ENCODE measurements at places on chromosomes 6 and 20.

DNA sequence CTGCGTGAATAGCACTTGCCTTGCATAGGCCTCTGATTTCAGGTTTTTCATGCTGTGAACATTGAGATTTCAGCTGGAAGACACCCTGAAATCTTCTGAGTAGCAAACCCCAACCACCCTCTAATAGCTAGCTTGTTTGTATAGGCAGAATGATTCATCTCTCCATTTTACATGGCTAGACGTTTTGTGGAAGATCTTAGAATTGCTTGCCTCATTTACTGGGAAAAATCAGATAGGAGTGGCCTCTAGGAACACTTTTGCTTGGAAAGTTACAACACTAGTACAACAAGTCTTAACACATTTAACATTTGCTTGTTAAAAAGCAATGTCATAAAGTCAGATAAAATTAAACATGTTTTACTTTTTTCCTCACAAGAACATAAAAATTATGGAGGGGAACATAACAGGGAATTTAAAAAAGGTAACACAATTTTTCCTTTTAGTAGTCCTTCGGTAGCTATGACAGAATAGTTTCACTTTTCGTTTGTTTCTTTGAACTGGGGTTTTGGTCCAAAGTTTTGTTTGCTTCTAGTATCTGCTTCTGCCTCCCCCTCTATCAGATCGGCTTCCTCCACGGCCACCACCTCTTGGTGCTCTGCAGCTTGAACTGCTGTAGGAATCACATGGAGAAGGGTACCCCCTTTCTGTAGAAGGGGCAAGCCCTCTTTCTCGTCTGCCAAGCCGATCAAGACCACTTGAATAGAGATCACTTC lies 102.2 kb upstream of the PTCHD4 start:
- DNase-seq: no peak

DNA sequence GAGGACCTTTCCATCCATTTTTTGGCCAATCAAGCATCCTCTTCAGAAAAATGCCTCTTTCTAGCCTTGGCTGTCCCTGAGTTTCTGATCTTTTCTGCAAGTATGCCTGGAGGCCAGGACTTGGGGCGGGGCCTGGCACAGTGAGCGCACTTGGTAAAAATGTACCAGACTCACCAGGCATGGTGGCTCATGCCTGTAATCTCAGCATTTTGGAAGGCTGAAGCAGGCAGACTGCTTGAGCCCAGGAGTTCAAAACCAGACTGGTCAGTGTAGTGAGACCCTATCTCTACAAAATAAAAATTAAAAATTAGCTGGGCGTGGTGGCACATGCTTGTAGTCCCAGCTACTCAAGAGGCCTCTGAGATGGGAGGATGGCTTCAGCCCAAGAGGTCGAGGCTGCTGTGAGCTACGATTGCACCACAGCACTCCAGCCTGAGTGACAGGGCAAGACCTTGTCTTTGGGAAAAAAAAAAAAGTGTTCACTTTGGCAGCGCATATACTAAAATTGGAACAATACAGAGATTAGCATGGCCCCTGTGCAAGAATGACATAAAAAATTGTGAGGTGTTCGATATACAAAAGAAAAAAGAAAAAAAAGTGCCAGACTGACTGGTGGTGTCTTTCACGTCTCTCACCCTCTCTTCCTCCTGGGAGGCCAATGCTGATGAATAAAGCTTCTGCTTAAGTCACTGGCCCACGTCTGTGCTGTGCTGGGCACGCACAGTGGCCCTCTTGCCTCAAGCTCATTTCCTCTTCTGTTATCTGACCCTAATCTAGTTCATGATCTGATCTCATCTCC lies 18.1 kb upstream of the SLC9A8 start:
- no peak for DNase-seq

DNA sequence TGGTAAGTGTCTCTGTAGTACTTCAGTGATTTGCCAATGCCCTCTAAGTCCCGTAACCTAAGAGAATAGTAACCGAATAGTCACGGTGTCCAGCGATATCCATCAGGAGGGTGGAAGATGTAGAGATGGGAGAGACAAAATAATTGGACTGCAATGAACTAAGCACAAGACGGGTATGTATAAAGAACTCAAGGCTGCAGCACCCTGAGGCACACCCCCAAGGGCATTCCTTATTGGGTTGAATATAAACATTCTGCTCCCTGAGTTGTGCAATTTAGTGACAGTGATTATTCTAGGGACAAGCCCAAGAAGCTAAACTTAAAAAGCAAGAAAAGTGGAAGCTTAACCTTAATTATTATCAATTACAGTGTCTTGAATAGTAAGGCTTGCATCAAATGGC lies 14.6 kb downstream of the DST start:
- DNase-seq: no peak

- DNase-seq: no peak
Measured at GRCh38 chr6:98516866-98517265, 317.5 kb upstream of the POU3F2 start.

DNA sequence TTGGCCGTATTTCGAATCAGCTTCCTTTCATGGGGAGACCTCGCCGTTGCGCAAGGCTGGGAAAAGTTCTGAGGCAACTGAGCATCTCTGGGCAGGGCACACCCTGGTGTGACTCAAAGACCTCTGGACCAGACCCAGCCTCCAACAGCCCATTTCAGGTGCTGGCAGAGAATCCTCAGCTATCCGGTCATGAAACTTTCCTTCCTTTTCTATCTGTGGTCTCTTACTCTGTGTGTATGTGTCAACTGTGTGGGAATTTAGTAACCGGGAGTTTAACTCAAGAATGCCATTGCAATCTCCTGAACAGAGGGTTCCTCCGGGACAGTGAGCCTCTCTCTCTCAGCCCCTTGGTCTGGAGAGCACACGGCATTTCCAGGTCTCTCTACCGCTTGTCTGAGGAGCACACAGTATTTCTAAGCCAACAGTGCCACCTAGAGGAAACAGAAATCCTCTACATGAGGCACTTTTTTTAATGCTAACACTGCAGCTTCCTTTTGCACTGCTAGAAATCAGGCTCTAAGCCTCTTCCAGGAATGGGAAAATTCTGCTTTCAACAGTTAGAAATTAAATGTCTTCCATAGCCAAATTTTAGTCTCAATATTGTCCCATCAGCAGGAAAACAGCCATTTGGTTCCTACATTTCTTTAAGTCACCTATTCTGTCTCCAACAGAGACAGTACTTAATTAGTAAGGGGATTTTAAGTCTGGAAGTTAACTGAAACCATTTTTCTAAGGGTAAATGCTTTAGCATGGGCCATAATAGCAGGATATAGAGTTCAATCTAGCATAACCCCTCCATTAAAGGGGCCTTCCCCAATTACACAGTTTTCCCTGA lies 32.7 kb downstream of the PLN start:
- peak; percentile 60 for DNase-seq

- DNase-seq: no peak
Measured at GRCh38 chr6:168721571-168721970, 280.6 kb downstream of the SMOC2 start.

DNA sequence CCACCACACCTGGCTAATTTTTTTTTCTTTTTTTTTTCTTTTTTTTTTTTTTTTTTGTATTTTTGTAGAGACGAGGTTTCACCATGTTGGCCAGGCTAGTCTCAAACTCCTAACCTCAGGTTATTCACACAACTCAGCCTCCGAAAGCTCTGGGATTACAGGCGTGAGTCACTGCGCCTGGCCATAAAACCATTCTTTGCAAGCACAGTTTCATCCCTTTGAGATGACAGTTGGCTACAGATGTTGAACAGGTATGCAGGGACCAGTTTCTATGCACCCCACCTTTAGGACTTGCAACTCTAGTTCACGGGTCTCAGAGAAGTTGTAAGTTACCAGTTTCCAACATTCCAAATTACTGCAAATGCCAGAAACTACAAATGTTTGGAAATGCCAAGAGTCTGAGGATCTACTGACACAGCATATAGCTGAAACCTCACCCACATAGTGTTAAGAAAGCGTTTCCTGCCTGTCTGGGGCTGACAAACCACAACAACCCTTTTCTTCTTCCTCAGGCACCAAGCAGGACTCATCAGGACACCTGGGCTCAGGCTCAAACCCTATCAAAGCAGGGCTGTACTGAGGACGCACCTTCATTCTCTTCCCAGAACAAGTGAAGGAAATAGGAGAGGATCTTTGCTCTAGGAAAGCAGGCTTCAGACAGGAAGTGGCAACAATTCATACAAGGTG lies 22.9 kb downstream of the ARHGAP18 start:
- DNase-seq: no peak

- DNase-seq: no peak
Measured at GRCh38 chr20:45835329-45835765, 1.7 kb downstream of the SNX21 start.

GRCh38 chr20:60851826-60852704 lies 400.0 kb upstream of the CDH4 start:
- DNase-seq: peak; percentile 55

GRCh38 chr20:8213270-8213669 lies 81.2 kb downstream of the PLCB1 start:
- no peak for DNase-seq

DNA sequence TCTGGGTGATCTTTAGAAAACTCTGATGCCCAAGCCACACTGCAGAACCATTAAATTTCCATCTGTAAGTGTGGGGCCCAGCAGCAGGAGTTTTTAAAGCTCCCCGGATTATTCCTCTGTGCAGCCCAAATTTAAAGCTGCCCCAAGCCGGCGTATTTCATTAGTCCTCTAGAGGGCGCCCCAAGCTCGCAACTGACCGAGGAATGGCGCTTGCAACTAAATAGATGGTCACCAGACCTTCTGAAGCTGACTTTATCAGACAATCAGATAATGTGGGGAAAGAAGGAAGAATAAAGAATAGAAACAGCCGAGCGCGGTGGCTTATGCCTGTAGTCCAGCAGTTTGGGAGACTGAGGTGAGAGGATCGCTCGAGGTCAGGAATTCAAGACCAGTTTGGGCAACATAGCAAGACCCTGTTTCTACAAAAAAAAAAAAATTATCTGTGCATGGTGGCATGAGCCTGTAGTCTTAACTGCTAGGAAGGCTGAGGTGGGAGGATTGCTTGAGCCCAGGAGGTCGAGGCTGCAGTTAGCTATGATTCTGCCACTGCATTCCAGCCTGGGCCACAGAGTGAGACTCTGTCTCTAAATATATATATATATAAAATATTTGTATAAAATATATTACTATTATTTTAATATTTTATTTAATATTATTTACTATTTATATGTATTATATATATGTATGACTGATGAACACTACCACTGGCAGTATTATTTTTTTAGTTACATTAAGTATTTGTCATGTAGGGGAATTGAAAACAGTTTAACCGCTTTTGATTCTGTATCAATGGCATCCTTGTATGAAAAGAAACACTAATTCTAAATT lies 56.0 kb downstream of the OTOR start:
- DNase-seq: peak; percentile 64

GRCh38 chr20:19098806-19099578 lies 113.5 kb upstream of the SLC24A3 start:
- no peak for DNase-seq

GRCh38 chr6:145028144-145028818 lies 707.0 kb downstream of the EPM2A start:
- peak; percentile 44 for DNase-seq
